Naive thymus-derived CD8-positive, alpha-beta T cell (primary cell): ENCODE measurements at places on chromosomes 3 and 15. TPM values are rescaled to one million over a fixed set of nuclear protein-coding genes. Genes with fewer than 3 reads are reported as not detected.

GRCh38 chr3:17782751-17783150, 40.3 kb upstream of the TBC1D5 start:
- H3K4me1 ChIP-seq, result peaks cover 8% of the 10 kb centered on the region
- H3K27ac ChIP-seq, result no peak overlapping the region
- DNase-seq, result no peak
- no peaks in the 10 kb centered on the region for H3K27me3 ChIP-seq
- H3K36me3 ChIP-seq, result no peaks in the 10 kb centered on the region
- no peak overlapping the region for H3K4me3 ChIP-seq

- H3K4me1 ChIP-seq, result no peaks in the 10 kb centered on the region
- H3K27me3 ChIP-seq, result no peaks in the 10 kb centered on the region
- H3K27ac ChIP-seq, result no peak overlapping the region
- no peaks in the 10 kb centered on the region for H3K36me3 ChIP-seq
- DNase-seq, result no peak
Measured at GRCh38 chr3:185851046-185851445, 26.2 kb upstream of the IGF2BP2 start.

DNA sequence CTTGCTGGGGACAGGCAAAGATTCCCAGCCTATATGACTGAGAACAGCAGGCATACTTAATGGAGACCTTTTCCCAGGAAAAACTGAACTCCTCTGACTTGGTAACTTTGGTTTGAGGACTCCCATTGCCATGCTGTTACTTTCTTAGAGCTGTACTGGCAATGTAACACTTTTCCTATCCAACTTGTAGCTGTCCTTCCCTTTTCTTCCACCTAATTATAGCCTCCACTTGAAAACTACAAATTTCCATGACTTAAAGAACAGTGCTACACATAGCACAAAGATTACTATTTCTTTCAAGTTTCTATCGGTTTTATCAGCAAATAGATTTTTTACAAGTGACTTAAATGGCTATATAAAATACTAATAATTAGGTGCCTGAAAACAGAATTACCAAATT, 116.9 kb downstream of the GSK3B start:
- no peak overlapping the region for H3K27ac ChIP-seq
- peaks cover 51% of the 10 kb centered on the region for H3K4me1 ChIP-seq
- H3K27me3 ChIP-seq, result no peaks in the 10 kb centered on the region
- peaks cover 30% of the 10 kb centered on the region for H3K36me3 ChIP-seq

DNA sequence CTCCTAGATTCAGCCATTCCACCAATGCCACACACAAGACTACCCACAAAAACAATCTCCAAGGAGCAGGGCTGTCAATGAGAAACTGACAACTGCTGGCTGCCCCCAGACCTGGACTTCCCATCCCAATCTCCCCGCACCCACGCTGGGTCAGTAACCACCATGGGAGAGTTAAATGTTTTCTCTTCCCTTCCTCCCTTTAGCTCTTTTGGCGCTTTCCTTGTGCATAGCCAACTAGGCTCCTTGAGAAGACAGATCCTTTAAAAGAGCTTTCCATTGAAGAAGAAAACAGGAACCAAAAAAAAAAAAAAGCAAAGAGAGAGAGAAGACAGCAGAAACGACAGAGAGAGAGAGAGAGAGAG, 8.3 kb downstream of the BCL6 start:
- H3K27me3 ChIP-seq, result no peaks in the 10 kb centered on the region
- H3K4me3 ChIP-seq, result peak overlapping the region; percentile 99
- peaks cover 29% of the 10 kb centered on the region for H3K4me1 ChIP-seq
- no peaks in the 10 kb centered on the region for H3K36me3 ChIP-seq

DNA sequence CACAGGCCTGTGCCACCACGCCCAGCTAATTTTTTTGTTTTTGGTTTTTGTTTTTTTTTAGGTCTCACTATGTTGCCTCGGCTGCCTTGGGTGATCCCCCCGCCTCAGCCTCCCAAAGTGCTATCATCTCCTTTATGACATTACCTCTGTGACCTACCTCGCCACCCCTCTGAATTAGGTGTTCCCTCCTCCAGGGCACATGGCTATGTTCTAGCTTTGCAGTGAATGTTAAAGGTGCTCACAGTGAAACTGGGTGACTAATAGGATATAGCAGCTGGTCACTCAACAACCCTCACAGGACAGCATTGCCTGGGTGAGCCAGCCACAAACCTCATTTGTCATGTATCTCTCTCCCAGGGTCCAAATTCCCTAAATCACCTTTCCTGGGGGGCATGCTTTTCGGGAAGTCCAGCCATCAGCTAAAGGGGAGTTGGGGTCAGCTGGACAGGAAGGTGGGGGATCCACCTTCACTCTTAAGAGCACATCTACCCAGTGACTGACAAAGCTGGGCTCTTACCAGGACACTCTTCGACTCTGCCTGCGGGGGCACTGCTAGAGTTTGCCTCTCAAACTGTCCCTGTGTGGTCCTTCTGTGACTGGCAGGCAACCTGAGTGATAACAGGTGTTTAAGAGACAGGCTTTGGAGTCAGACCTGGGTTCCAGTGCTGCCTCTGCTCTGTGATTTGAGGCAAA, 1.6 kb upstream of the TTLL3 start:
- H3K27ac ChIP-seq, result peak overlapping the region; percentile 97
- H3K4me3 ChIP-seq, result peak overlapping the region; percentile 89
- no peaks in the 10 kb centered on the region for H3K27me3 ChIP-seq
- peaks cover 33% of the 10 kb centered on the region for H3K4me1 ChIP-seq

DNA sequence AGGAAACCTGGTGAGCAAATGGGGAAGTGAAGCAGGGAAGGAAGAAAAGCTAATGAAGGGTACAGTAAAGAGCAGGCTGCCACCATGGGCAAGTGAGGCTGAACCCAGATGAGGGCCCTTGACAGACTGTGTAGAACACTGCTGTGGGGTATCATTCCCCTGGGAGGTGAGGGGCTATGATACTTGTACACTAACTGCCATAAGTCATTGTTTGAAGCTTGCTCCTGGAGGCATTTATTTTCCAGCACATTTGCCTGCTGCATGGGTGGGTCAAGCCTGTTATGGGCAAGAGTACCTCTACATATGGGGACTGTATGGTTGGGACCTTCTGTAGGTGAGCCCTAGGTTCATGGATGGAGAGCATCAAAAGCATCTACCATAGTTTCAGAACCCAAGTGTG, 57.4 kb downstream of the POMGNT2 start:
- DNase-seq, result no peak
- no peak overlapping the region for H3K27ac ChIP-seq
- no peak overlapping the region for H3K4me3 ChIP-seq
- H3K36me3 ChIP-seq, result peaks cover 44% of the 10 kb centered on the region
- H3K4me1 ChIP-seq, result no peaks in the 10 kb centered on the region

DNA sequence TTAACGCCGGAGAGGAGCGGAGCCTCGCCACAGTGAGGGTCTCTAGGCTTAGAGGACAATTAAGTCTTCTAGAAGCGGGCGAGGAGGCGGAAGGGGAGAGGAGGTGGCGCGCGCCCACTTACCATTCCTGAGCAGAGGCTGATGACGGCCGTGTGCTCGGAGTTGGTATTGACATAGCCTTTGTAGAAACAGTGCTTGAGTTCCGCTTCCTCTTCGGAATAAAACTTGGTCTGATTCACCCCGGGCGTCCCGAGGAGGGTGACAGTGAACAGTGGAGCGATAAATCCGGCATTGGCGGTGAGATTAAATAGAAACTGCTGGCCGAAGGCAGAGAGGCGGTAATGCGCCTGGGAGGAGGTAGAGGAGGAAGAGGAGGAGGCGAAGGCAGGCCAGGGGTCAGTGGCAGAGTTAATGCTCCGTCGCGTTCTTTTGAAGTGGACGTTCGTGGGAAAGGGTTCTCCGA, 1.3 kb downstream of the ADAMTS9 start:
- H3K27ac ChIP-seq, result no peak overlapping the region
- peak overlapping the region; percentile 41 for H3K4me3 ChIP-seq
- H3K4me1 ChIP-seq, result peaks cover 17% of the 10 kb centered on the region
- no peaks in the 10 kb centered on the region for H3K36me3 ChIP-seq
- no peak for DNase-seq
- H3K27me3 ChIP-seq, result peaks cover 49% of the 10 kb centered on the region

- H3K27ac ChIP-seq, result no peak overlapping the region
- H3K4me1 ChIP-seq, result no peaks in the 10 kb centered on the region
- no peaks in the 10 kb centered on the region for H3K27me3 ChIP-seq
Measured at GRCh38 chr3:9087831-9088413, 124.7 kb upstream of the RAD18 start.

DNA sequence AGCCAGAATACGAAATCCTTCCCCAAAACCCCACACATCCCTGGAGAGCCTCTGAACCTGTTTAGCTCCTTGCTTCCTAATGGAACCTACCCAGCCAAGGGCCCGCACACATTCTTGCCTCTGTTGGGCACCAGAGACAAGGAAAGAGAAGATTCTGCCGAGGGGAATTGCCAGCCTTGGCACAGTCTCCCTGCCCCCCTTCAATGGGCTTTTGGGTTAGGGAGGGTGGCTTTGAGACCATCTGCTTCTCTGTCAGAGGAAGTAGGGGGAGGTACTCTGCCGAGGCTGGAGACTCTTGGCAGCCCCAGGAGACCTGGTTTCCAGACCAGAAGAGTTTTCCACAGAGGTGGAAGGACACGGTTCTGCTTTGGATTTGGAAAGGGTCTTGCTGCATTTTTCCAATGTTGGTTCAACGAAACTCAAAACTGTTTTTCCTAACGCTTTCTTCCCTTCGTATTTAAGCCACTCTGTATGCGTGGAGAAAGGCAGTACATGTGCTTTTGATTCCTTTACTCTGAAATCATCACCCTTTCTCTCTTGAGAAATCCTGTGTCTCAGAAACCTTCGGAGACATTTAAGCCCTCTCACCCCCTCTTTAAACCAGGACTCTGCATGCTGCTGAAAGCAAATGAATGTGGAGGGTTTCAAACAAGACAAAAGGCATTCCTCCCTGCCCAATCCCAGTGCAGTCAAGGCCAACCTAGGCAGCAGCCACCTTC, 78.8 kb upstream of the PRR23C start:
- no peaks in the 10 kb centered on the region for H3K36me3 ChIP-seq
- no peak for DNase-seq
- peaks cover 2% of the 10 kb centered on the region for H3K27me3 ChIP-seq
- H3K4me1 ChIP-seq, result no peaks in the 10 kb centered on the region

GRCh38 chr3:182725372-182726251, 67.7 kb upstream of the ATP11B start:
- H3K27ac ChIP-seq, result no peak overlapping the region
- peaks cover 3% of the 10 kb centered on the region for H3K27me3 ChIP-seq
- no peaks in the 10 kb centered on the region for H3K36me3 ChIP-seq
- DNase-seq, result no peak
- no peak overlapping the region for H3K4me3 ChIP-seq

DNA sequence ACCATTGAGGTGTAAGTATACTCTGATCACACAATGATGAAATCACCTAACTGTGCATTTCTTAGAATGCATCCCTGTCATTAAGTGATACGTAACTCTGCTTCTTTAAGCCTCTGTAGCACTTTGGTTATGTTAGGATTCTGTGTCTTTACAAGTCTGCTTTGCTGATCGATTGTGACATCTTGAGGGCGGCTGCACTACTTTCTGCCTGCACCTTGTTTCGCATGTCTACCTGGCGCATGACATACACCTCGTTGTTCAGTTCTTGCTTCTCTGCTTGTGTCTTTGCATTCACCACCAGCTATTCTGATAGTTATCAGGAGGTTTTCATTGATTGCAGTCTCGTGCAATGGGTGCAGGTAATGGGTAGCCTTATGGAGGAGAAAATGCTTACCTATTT, 32.7 kb downstream of the IGF1R start:
- H3K4me3 ChIP-seq, result no peak overlapping the region
- H3K36me3 ChIP-seq, result peaks cover 17% of the 10 kb centered on the region
- no peak for DNase-seq
- H3K4me1 ChIP-seq, result peaks cover 69% of the 10 kb centered on the region
- H3K27me3 ChIP-seq, result peaks cover 3% of the 10 kb centered on the region
- H3K27ac ChIP-seq, result no peak overlapping the region

DNA sequence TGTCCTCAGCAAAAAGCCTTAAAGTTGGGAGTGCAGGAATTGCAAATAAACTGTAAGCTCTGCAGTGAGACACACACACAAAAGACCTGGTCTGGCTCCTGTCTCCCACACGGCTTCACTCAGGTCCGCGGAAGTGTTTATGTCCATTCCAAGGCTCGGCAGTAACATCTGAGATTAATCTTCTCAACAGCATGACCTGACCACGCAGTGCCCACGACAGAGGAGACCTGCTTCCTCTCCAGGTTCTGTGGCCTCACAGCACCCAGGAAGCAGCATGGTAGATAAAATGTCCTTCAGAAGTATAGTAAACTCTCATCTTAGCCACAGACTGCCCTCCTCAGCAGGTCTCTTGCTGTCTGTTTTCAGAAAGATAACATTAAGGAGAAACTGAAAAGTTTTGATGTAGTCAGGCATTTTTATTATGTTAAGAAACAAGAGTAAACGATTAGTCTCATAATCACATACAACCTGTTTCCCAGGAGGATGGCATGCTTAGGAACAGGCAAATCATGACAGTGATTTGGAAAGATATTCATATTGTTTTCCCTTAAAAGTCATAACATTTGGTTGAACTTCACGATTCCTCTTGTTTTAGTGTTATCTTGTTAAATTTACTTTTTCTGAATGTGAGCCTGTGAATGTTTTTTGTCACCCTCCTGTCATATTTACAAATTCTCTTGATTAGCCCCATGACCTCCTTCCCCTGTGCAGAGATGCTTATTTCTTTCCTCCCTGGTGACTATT, 34.6 kb downstream of the CD200R1L start:
- DNase-seq, result no peak
- H3K4me1 ChIP-seq, result peaks cover 32% of the 10 kb centered on the region
- no peaks in the 10 kb centered on the region for H3K36me3 ChIP-seq
- H3K27ac ChIP-seq, result no peak overlapping the region

DNA sequence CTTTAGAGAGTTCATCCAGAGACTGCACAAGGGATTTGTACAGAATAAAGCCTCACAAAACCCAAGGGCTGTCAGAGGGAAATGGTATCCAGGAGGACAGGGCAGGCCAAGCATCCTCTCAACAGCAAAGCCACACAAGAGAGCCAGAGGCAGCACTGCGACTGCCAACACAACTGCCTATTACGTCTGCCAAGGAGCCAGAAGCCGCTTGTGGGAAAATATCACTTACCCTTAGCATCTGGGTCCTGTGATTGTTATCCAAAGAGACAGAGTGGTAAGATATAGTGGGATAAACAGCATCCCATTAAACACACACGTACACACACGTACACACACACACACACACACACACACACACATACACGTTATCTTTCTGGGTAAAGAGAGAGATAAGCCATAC, 618.3 kb upstream of the AGTR1 start:
- no peak overlapping the region for H3K27ac ChIP-seq
- no peaks in the 10 kb centered on the region for H3K27me3 ChIP-seq
- no peaks in the 10 kb centered on the region for H3K4me1 ChIP-seq
- no peak for DNase-seq
- no peaks in the 10 kb centered on the region for H3K36me3 ChIP-seq

GRCh38 chr3:170777564-170777926, 92.5 kb downstream of the RPL22L1 start:
- DNase-seq, result no peak
- no peak overlapping the region for H3K27ac ChIP-seq
- no peak overlapping the region for H3K4me3 ChIP-seq
- peaks cover 16% of the 10 kb centered on the region for H3K27me3 ChIP-seq
- no peaks in the 10 kb centered on the region for H3K36me3 ChIP-seq

- no peak for DNase-seq
- H3K27me3 ChIP-seq, result peaks cover 15% of the 10 kb centered on the region
- no peaks in the 10 kb centered on the region for H3K4me1 ChIP-seq
- no peak overlapping the region for H3K4me3 ChIP-seq
- H3K27ac ChIP-seq, result no peak overlapping the region
Measured at GRCh38 chr15:81785679-81786078, 260.1 kb downstream of the MEX3B start.

The PPP1R14D gene
- not detected for total RNA-seq

The SUMF1 gene
- total RNA-seq, result 14.2 TPM

The CDHR4 gene
- total RNA-seq, result not detected

The RAB27A gene
- total RNA-seq, result 28.0 TPM

The SAMD7 gene
- total RNA-seq, result not detected

The CIB2 gene
- 1.6 TPM for total RNA-seq

The IQGAP1 gene
- 110 TPM for total RNA-seq

The ACP3 gene
- total RNA-seq, result not detected

The XCR1 gene
- not detected for total RNA-seq
